ENCODE measurements at places on chromosomes 1 and 21.

DNA sequence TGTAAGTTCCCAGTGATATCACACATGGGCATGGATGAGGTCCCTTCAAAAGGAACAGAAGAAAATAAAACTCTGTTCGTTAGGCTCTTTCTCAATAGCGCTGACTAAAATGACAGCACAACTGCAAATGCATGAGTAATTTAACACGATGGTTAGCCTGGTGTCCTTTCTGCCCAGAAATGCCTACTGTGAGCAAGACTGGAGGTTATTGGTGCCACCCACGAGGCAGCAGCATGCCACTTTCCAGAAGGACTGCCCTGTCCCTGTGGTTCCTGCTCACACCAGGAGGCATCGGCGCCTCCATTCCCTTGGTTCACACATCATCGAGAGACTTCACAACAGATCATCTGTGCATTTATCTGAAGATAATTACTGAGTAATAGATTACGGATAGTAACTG, 26.2 kb downstream of the VPS26C start:
- DNase-seq: no peak

GRCh38 chr1:7070389-7071029, 285.3 kb downstream of the CAMTA1 start:
- DNase-seq: no peak

GRCh38 chr1:159985473-159985872, 31.4 kb upstream of the SLAMF9 start:
- DNase-seq: no peak

GRCh38 chr1:3899754-3900149, 320 bp downstream of the C1orf174 start:
- DNase-seq: no peak

- no peak for DNase-seq
Measured at GRCh38 chr21:29302359-29302875, 3.7 kb downstream of the BACH1 start.

- DNase-seq: no peak
Measured at GRCh38 chr1:24071941-24072340, 40.0 kb downstream of the MYOM3 start.

- DNase-seq: peak; percentile 23
Measured at GRCh38 chr21:14273736-14274538, 58.0 kb downstream of the RBM11 start.

- DNase-seq: no peak
Measured at GRCh38 chr1:154536570-154536969, 21.9 kb downstream of the UBE2Q1 start.

GRCh38 chr1:229758101-229759036, 132.3 kb downstream of the URB2 start:
- DNase-seq: no peak

GRCh38 chr1:29754573-29755375, 518.5 kb downstream of the PTPRU start:
- DNase-seq: no peak

GRCh38 chr1:204094313-204094729, 21.4 kb downstream of the SOX13 start:
- DNase-seq: no peak

- DNase-seq: no peak
Measured at GRCh38 chr1:247293047-247293446, 37.2 kb downstream of the VN1R5 start.

- DNase-seq: no peak
Measured at GRCh38 chr1:86084998-86085397, 71.6 kb downstream of the COL24A1 start.

- peak; percentile 50 for DNase-seq
Measured at GRCh38 chr1:58883037-58883887, 99.4 kb upstream of the JUN start.

- DNase-seq: no peak
Measured at GRCh38 chr1:220817907-220818306, 31.2 kb downstream of the MTARC1 start.

DNA sequence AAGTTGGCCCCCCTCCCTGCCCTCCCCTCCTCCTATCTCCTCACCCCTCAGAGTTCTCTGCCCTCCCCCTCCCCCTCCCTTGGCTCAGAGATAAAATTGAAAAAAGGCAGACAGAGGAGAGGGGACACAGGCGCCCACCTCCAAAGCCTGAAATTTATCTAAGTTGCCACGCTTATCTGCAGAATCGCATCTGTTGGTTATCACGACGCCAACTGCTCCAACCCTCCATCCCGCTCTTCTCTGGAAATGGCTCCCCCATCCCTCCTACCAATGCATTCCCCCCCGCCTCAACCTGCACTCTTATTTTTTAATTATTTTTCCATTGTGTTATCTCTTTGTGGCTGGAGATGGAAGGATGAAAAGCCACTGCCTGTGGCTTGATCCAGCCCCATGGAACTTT, 90.3 kb downstream of the TAS1R2 start:
- DNase-seq: no peak

- no peak for DNase-seq
Measured at GRCh38 chr1:210477328-210477924, 148.7 kb downstream of the HHAT start.

DNA sequence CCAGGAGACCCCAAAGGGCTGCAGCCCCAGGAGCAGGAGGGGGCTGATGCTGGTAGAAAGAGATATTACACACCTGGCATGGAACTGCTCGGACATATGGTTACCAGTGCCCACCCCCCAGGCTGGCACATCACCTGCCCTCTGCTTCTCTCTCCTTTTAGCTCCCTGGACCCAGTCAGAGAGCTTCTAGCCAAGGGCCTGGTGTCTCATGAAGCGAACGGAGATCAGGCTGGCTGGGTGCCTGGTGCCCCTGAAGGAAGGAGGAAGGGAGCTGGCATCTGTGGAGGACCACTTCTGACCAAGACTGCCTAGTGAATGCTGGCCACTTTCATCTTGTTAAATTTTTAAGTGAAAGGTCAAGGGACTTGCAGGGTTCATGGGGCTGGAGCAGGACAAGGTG, 53.1 kb downstream of the FOXO6 start:
- no peak for DNase-seq

GRCh38 chr1:181124291-181124751, 35.8 kb downstream of the IER5 start:
- no peak for DNase-seq

DNA sequence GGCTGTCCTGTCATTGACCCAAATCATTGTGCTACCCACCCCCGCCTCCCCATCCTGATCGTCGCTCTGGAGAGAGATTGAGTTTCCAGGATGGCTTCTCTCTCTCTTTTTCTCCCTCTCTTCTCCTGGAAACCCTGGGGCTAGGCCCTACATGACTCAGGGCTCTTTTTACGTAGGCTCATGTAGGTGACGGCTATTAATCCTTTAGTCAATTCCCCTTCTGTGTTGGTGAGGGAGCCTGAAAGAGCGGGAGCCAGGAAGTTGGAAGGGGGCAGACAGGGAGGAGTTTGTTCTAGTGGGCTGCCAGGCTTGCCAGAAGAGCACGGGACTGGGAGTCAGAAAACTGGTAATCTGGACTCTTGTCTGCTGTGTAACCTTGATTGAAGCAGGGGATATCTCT, 9.7 kb downstream of the ATP2B4 start:
- DNase-seq: no peak

DNA sequence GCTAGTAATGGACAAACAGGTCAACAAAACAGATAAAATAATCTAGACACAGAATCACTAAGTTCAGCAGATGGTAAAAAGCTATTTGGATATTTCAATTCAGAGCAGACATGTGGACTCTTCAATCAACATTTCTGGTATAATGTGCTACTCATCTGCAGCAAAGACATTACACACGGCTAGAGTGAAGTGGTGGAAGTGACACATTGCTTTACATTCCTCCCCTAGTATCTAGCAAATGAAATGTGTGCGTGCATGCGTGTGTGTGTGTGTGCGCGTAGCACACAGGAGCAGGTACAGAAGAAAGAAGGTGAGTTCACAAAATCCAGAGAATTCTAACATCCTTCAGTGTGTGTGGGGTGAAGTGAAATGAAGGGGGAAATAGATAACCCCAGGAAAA, 8.3 kb downstream of the AHCTF1 start:
- DNase-seq: no peak

- DNase-seq: no peak
Measured at GRCh38 chr1:35883635-35884101, 659 bp downstream of the AGO1 start.

GRCh38 chr1:14875524-14876509, 277.3 kb downstream of the KAZN start:
- DNase-seq: no peak

DNA sequence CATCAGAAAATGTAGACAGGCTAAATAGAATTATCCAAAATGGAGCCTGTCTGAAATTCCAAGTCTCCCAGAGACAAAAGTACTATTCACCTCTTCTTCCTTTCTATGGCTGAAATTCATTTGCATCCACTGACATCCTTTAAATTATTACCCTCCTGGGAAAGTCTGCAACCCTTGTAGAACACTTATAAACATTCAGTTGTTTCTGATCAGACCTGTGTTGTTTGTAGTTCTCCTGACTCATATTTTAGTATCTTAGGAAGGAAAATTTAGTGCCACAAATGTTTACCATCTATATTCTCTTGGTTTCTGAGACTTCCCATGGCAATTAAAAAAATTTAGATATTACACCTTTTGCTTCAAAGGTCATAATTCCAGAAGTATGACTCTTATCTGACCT, 69.6 kb upstream of the C1orf105 start:
- no peak for DNase-seq

DNA sequence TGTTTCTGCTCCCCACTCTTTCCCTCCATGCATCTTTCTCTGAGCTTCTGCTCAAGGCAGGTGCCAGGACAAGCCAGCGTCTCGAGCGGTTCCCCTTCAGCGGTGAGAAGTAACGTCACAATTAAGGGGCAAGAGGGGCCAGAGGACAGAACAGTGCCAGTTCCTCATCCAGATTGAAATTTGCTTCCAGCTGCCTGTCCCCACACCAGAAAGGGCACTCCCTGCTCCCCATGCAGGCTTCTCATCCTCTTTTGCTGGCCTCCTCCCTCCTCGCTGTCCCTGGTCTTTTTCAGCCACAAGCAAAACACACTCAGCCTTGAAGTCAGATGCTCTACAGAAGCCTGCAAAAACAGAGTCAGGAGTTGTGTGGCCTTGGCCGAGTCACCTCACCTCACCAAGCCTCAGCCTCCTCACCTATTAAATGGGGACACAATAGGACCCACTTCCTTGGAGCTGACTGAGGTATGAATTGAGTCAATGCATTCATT, 35.0 kb upstream of the ECE1 start:
- no peak for DNase-seq

Measured in omental fat pad (tissue), 4 donors.